ENCODE measurements at places on chromosomes 7 and 10.
A peak's percentile ranks its signal among the peaks of the same experiment; 100 is the strongest.

DNA sequence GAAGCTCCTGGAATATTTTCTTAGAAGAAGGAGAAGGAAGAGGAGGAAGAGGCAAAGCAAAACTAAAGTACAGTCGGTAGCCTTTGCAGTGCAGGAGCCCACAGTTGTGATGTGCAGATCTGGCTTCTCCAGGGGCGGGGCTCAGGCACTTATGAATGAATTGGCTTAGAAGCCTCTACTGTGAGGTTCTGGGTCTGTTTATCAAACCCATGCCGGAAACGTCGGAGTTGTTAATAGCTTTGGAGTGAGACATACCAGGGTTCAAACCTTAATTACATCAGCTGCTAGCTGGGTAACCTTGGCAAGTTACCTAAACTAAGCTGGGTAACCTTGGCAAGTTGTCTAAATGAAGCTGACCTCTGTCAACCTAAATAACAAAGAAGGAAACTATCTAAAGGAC, 89.3 kb upstream of the PITRM1 start:
- DNase-seq, result no peak

- no peak for DNase-seq
These were observed 11.4 kb upstream of the HSPA12A start for GRCh38 chr10:116753759-116754158.

DNA sequence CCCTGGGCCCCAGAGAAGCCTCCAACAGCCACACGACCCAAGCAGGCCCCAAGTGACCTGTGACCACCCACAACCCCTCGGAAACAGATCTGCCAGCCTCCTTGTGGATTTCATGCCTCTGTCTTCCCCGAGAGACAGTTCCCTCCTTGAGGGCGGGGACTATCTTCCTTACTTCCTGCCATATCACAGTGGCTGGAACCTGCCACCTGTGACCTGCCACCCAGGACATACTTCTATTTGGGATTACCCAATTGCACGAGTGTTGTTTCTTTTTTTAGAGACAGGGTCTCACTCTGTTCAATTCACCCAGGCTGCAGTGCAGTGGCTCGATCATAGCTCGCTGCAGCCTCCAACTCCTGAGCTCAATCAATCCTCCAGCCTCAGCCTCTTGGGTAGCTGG, 25.9 kb downstream of the TNRC18 start:
- no peak for DNase-seq

DNA sequence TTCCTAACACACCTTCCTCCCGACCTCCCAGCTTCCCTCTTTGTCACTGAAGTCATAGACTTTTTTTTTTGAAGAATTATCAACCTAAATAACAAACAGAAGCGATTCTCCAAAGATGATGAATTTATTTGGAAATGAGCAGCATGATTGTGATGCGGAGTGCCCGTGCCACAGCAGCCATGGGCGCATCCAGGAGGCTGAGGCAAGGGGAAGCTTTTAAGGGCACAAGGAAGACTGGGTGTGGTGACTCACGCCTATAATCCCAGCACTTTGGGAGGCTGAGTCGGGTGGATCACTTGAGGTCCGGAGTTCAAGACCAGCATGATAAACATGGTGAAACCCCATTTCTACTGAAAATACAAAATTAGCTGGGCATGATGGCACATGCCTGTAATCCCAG, 16.2 kb upstream of the GIMAP8 start:
- DNase-seq, result peak; percentile 23

GRCh38 chr7:95808396-95808795, 36.0 kb downstream of the DYNC1I1 start:
- no peak for DNase-seq

- DNase-seq, result no peak
These were observed 27.9 kb downstream of the C7orf25 start for GRCh38 chr7:42883950-42884349.

- peak; percentile 72 for DNase-seq
These were observed 52.7 kb upstream of the BTRC start for GRCh38 chr10:101301111-101301731.

- DNase-seq, result no peak
These were observed 172.9 kb downstream of the CACNB2 start for GRCh38 chr10:18313140-18313530.

DNA sequence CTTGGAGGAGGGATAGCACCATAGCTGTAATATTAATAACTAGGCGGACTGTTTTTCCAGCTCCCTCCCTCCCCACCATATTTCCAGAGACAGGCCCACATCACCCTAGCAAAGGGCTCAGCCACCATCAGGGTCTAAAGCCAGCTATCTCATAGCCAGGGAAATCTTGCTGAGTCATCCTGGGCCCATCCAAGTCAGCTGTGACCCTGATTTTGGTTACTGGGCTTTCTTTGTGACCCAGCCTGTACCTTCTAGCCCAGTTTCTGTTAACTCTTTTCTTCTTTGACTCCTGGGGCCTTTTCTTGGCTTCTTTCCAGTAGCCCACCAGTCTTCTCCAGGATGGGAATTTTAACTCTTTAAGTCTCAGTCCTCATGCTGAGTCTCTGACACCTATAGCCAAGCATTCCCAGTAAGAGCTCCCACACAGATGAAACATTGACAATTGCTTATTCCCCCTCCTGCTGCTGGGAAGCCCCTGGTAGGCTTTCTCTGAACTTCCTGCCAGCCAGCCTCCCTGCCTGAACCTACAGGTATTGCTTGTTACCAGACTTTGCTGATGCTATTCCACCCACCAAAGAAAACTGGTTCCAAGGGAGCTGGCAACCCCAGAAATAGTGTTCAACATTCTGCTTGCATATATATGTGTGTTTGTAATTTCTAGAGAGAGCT, 34.8 kb upstream of the ADO start:
- DNase-seq, result no peak

DNA sequence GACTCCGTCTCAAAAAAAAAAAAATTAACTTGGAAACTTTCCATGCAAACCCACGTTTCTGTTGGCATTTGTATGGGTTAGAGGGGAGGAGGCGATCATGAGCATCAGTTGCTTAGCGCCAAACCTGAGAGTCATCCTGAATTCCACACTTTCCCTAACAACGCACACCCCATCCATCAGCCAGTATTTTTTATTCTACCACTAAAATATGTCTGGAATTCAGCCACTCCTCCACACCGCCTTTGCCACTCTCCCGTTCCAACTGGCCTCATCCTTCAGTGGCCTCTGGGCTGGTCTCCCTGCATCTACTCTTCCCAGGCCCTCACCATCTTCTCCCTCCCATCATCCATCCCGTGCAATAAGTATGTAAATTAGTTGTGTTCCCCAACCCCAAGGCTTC, 4.7 kb upstream of the LMBR1 start:
- no peak for DNase-seq

GRCh38 chr10:79397575-79398303, 47.7 kb downstream of the ZCCHC24 start:
- DNase-seq, result no peak

DNA sequence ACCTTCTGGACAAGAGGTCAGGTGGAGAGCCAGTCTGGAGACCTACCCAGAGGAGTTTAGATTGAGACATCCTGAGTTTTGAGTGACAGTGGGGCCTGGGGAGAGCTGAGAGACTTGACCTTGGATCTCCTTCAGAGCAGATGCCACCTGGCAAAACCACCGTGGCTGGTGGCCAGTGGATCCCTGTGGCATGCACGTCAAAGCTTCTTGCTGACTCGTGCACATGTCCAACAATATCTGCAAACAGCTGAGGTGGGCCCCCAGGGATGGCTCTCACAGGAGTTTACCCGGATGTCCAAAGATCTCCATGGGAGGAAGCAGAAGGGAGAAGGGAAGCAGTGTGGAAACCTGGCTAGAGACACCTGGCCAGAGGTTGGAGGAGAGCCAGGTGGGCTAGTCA, 230.5 kb downstream of the FANK1 start:
- DNase-seq, result no peak

DNA sequence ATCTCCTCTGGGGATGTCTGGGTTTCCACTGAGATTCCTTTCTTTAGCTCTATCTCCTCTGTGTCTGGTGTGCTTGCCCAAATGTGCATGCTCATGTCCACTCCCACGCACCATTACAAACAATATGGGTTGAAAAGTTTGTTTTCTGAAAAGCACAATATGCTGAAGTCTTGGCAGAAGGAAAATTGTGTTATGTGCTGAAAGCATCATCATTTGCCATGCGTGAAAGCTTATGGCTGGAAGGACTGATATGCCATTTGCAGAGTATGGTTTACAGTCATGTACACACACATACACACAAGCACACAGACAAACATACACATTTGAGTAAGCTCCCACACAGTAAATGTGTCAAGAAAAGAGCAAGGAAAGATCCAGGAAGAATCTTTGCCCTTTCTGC, 231.6 kb downstream of the SORCS3 start:
- DNase-seq, result no peak

DNA sequence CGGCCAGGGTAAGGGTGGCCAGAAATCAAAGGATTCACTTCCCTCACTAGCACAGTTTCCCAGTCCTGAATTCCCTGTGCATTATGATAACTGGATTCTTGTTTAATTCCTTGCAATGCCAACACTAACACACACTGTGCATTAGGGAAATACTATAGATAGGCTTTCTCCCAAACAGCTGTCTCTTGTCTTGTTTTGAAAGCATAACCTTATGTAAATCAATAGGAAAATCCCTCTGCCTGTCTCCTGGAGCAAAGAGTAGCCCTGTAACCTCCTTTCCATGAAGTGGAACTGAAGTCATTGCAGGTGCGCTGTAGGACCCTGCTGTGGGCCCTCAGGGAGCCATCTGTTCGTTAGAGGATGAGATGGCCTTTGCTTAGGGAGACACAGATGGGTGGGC, 82.8 kb upstream of the FAM171A1 start:
- DNase-seq, result no peak

DNA sequence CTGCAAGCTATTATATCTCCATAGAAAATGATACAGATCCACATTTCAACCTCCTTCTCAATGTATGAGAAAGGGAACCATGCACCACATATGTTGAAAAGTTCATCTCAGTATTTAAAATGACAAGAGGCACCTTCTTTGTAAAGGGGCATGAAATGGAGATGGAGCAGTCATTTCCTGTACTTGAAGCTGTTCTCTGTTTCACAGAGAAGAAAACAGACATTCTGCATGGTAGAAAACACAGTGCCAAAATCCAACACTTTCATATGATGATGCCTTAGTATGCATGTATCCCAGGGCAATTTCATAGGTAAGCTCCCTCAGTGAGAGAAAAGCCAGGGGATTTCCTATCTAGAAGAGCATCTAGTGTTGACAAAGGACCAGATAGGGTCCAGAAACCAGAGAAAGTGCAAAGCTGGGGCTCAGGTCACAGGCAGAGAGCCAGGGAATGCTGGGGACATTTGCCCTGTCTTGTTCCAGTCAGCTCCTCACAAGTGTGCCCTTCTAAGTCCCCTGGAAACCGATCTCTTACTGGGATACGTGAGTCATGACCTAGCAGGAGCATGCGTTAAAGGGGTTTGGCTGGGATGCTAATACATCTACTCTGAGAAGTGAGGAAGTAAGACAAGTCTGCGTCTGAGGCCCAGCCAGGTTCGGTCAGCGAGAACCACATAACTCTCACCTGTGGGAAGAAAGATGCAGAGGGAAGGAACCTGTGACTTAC, 118.7 kb downstream of the ICA1 start:
- DNase-seq, result no peak

DNA sequence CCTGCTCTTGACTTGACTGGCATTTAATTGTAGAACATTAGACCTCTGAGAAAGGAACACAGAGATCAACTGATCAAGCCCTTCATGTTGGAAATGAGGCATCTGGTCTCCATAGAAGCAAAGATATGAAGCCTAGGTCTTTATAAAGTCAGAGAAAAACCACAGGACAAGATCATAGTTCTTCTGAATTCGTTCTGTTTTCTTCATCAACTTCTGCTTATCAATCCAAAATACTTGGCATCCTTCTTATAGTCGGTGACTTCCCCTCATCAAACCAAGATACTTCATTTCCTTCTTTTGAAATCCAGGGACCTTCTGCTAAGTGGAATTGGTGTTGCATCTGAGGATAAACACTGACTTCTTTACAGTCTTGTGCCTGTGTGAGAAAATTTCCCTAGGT, 77.1 kb upstream of the PRKCQ start:
- DNase-seq, result peak; percentile 28

GRCh38 chr7:31052841-31053601, 913 bp downstream of the ADCYAP1R1 start:
- no peak for DNase-seq

GRCh38 chr10:85558533-85558932, 808.1 kb downstream of the GRID1 start:
- no peak for DNase-seq

- no peak for DNase-seq
These were observed 49.6 kb upstream of the UBE3C start for GRCh38 chr7:157089100-157089610.

- DNase-seq, result no peak
These were observed 19.8 kb upstream of the CLDN12 start for GRCh38 chr7:90383422-90383821.

- DNase-seq, result no peak
These were observed 205.2 kb upstream of the PDE1C start for GRCh38 chr7:32275216-32276009.

GRCh38 chr10:73117976-73118743, 7.9 kb downstream of the NUDT13 start:
- DNase-seq, result peak; percentile 22

GRCh38 chr10:112650588-112651030, 203.6 kb downstream of the VTI1A start:
- no peak for DNase-seq

DNA sequence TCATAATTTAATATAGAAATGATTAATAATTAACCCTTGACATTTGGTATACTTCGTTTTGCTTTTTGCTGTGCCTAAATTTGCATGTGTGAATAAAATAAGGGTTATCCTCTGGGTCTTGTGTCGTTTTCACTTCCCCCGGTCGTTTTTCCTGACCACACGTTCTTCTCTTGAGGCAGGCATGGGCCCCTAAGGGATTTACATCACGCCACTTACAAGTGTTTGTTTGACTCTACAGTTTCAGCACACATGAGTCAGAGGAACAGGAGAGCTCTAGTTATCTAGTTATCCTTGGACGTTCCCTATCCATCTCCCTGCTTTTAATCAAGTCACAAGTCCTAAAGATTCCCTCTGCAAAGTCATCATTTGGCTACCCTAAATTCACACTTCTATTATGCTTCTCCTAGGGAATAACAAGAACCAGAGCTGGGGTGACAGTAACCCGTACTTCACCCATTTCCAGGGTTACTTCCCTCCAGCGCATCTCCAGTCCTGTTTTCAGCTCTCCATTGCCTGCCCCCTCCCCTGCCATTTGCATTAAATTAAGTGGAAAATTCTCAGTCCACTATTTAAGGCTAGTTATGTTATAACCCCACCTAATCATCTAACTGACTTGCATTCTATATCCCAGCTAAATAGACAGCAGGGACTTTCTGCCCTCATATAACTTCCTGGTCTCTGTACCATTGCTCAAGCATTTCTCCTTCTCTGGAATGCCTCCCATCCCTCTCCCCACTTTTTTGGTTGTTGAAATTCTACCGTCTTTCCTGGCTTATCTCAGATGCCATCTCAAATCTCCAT, 206.9 kb downstream of the PTEN start:
- DNase-seq, result peak; percentile 44

- DNase-seq, result no peak
These were observed 538.5 kb upstream of the FOXK1 start for GRCh38 chr7:4143511-4144171.

GRCh38 chr10:7626283-7626682, 40.5 kb downstream of the ITIH5 start:
- no peak for DNase-seq
